ENCODE measurements at places on chromosomes 5 and 9.

DNA sequence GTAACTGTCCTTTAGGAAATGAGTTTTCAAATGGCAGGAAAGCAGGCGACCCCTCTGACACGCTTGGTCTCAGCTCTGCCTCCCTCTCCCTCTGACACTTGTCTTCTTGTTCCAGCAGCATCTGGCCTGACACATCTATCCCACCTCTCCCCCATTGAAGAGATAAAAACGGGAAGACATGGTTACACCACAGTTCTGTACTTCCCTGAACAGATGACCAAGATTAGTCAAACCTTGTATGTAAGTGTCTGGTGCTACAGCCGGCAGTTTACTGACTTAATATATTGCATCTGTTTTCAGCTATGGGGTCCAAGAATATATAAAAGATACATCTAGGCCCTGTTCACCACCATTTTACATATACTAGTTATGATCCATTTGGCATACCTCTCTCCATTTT is 29.6 kb upstream of the MLLT3 start:
- DNase-seq = no peak

DNA sequence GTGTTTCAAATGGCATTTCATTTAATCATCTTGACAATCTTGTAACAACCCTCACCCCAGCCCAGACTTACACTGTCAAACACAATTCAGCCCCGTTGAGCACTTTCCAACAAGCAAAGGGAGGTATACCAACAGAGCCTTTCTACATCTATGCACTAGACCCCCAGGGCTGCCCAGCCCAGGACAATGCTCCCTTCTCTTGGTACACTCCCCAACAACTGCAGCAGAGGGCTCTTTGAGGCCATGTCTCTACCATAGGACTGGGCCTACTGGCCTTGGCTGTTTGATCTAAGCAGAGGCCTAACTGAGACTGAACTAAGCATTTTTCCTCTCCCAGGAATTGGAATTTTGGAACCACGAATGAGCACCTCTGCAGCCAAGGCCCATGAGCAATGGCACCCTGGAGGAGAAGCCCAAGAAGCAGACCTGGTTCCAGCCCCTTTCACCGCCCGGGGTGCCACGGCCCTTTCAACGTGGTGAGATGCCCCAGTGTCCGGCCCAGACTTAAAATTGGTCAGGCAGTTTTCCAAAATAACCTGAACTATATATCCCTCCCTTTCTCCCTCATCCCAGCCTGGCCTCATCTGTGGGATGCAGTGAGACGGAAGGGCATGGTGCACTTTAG is 43.6 kb downstream of the B4GALT1 start:
- DNase-seq = no peak

GRCh38 chr5:197892-198489 is 6.7 kb downstream of the LRRC14B start:
- no peak for DNase-seq

- no peak for DNase-seq
These were observed 1.0 kb downstream of the FPGS start for GRCh38 chr9:127803507-127804352.

DNA sequence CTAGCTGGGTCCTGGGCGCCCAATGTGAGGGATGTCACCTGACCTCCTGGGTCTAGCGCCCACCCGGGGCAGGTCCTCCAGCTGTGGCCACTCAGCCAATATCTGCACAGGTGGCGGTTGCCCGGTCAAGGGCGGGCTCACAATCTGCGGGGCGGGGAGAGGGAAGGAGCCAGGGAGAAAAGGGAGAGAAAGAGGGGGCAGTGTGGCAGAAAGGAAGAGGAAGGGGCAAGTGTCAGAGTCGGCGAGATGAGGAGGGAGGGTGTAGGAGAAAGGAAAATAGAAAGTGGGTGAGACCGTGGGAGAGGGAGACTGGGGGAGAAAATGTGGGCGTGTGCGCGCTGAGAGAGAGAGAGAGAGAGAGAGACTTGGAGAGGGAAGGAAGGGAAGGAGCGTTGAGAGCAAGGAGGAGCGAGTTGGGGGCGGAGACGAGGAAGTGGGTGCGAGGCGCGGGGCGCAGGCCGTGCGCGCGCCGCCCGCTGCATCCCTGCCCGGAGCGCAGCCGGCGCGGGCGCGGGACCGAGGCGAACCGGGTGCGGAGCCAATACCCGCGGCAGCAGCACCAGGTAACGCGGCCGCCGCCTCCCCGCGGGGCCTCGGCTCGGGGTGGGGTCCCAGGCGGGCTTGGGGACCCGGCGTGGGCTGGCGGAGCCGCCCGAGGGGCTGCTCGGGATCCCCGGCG is at the start of gene HRH2:
HRH2 (plus strand) TSS at position 479 of the 679 bp plus-strand sequence. CDS start 25,163 bp downstream, outside the sequence.
- DNase-seq = peak; percentile 51

GRCh38 chr5:116947691-116948528 is 373.3 kb upstream of the SEMA6A start:
- peak; percentile 37 for DNase-seq

DNA sequence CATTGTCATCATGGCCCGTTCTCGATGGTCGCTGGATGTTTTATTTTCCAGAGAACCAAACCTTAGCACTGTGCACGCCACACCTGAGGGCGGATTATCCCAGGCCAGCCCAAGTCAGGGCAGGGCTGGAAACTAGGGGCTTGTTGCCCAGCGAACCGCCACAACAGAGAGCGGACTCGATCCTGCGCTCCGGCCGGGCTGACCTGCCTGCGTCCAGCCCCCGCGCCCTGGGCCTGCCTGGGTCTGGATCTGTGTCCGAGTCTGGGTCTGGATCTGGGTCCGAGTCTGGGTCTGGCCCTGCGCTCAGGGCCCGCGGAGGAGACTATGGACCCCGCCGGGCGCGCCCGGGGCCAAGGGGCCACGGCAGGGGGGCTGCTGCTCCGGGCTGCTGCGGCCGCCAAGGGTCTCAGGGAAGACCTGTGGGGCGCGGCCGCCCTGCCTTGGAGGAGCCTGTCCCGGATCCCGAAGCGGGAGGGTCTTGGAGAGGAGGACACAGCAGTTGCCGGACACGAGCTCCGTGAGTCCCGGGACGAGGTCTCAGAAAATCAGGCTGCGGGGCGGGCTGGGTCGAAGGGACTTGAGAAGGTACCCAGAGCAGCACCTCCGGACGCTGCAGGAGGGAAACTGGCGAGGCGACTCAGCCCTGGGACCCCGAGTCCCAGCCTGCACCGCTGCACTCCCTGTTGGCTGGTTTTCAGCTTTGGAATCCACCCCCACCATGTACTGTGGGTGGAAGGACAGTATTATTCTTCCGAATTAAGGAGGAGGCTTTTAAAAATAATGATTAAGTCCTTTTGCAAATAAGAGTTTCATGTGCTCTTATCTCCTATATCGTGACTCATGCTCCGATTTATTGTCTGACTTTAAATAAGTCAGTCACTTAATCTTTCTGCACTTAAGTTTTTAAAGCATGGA is at the start of gene ANKDD1B:
ANKDD1B (plus strand) TSS at position 143 of the 915 bp plus-strand sequence; CDS start at position 325, 182 bp downstream.
- no peak for DNase-seq

GRCh38 chr5:118778941-118779340 is 209.4 kb downstream of the DTWD2 start:
- no peak for DNase-seq

DNA sequence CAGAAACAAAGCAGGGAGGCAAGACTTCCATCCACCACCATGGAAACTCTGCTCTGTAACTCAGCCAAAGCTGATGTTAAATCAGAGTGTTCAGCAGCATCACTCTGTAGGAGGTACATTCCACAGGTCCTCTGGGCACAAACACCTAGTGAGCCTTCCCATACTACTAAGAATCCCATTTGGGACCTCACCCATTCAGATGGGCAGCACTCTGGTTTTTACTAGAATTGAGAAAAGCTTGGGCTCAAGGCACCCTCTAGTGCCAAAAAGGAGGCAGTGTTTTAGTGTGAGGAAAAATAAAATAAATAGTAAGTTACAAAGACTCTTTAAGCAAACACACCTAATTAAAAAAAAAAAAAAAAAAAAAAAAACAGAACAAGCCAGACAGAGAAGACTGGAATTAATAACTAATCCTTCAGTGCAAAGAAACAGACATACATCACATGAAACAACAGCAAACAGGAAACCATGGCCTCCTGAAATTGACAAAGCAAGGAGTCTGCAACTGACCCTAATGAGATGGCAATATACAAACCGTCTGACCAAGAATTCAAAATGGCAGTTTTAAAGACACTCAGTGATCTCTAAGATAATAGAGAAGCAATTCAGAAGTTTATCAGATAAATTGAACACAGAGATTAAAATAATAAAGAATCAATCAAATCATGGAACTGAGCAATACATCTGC is 159.5 kb downstream of the GNA14 start:
- DNase-seq = peak; percentile 11

GRCh38 chr5:142844866-142845265 is 74.7 kb downstream of the ARHGAP26 start:
- no peak for DNase-seq

DNA sequence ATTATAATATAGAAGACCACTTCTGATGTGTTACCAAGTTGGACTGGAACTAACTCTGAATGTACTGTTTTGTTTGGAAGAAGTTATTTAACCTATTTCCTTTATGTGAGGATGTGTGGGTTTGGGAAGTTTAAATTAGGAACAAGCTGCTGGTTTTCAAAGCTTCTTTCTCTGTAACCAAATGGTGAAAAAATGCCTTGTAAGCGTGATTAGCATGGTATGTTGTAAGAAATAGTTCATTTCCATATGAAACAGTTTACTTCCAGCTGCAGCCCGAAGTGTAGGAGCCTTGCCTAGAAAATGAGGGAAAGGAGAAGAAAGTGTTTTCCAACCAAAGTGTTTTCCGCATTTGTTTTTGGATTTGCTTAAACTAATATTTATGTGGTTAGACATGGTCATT is 36.0 kb downstream of the TTC1 start:
- no peak for DNase-seq
